ENCODE measurements at places on chromosomes 3 and 15.

DNA sequence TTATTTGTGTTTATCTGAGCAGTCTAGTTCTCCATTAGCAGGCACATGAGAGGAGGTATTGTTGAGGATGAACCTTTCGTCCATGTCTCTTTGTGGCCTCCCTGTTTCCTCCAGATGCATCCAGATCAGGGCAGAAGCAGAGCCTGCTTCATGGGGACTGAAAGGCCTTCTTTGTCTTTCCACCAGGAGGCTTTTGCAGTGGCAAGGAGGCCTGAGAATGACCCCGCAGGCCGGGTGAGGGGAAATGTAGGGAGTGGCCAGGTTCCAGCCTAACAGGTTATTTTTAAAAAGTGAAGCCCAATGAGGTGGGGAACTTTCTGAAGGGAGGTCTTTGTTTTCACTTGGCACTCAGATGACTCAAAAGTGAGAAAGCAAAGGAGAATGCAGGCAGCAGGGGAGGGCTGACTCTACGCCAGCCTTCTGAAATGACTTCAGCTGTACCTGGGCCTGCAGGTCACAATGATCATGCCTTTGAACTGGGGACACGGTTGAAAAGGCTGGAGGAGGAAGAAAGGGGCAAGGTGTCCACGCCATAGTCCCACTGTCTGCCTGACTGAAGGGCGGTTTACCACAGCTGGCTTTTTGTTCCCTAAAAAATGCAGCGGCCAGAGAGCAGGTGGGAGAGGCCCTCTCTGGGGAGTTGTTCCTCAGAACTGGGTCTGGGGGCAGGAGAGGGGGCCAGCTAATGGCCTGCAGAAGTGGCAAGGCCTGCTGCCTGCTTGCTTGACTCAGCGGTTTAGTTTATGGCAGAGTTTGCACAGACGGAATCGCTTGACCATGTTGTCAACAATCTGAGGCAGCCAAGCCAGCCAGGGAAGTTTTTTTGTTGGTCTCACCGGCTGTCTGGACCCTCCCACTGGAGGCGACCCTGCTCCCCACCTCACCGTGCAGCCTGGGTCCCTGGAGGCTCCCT, 28.7 kb downstream of the CMTM7 start:
- no peak for DNase-seq

DNA sequence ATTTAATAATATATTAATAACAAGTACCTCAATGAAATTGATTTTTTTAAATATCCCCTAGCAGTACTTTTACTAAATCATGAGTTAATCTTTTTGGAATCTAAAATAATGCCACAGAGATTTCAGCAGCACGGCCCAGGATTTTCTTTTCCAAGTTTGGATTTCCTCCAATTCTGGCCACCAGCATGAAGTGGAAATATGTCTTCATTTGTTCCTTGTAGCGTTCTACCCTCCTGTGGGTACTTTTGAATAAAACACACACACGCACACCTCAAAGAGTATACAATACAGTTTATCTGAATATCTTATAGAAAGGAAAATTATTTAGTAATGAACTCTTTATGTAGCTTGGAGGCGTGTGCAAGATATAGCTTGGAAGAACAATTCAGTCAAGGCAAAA, 125.1 kb upstream of the STT3B start:
- no peak for DNase-seq

DNA sequence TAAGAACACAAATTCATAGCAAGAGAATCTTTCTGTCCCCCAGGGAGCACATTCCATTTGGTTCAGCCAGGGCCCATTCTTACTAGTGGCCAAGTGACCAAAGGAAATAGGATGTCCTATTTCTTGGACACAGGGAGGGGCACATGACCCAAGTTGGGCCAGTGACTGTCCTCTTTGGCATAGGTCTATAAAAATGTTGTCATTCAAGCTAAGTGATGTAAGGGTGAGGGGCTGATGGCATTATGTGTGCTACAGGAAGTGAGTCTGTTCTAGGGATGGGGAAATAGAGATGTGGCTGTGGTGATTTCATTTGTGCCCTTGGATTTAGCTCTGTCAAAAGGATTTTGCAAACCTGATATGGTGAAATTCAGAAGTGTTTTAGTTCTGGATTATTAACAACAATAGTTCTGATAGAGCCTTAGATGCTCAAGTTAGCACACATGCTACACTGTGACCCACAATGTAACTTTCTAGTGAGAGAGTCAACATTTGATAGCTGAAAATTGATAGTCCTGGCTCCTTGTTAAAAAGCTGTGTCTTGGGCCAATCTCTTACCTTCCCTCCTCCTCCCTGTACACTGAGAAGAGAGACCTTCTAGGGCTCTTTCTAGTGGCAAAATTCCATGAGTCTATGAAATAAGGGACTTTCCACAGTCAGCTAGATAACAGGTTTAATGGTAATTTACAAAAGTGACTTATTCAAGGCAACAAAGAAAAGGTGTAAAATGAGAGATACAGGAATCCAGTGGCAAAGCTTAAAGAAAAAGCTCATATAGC, 117.2 kb downstream of the THRB start:
- no peak for DNase-seq

- no peak for DNase-seq
These were observed 135.0 kb upstream of the CTDSPL start for GRCh38 chr3:37726525-37727290.
